H54 (cell line): ENCODE measurements at places on chromosomes 2 and 18.

GRCh38 chr18:34493566-34494358, 216.3 kb upstream of the DTNA start:
- DNase-seq, result no peak

DNA sequence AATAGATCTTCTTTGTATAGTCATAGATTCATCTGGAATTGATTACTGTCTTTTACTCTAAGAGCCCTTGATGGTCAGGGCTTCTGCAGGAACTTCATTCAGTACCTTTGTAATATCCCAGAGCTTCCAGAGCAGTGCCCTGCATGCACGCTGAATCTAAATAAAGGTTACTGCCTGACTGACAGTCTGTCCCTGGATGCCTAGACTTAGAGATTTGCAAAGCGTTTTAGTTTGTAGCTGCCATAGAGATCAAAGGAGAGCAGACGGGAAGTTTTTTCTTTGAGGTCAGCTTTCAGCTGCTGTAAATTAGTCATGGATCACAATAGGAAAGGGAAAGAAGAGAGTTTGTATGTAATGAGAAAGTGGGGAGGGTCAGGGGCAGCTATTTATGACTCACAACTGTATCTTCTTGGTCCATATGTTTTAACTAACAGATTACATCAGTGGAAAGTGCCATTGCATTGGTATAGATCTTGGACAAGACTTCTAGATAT, 45.2 kb upstream of the NYAP2 start:
- DNase-seq, result no peak

GRCh38 chr2:149650006-149650405, 62.4 kb upstream of the MMADHC start:
- no peak for DNase-seq

DNA sequence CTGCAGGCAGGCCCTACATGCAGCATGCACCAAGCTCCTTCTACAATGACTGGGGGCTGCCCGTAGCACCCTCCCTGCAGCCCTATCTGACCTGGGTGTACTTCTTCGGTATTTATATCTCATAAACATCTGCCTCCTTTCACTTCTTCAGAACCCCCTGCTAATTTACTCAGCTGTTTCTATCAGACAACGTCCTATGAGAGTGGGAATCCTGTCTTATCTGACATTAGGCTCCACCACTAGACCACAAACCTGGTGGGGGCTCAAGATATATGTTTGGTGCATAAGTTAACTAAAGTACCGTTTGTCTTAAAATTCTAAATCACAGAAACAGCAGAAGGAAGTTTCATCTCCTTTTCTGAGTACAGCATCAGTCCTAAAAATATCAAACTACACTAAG, 10.6 kb downstream of the HSBP1L1 start:
- DNase-seq, result no peak

GRCh38 chr2:58521803-58522554, 280.9 kb upstream of the FANCL start:
- no peak for DNase-seq

DNA sequence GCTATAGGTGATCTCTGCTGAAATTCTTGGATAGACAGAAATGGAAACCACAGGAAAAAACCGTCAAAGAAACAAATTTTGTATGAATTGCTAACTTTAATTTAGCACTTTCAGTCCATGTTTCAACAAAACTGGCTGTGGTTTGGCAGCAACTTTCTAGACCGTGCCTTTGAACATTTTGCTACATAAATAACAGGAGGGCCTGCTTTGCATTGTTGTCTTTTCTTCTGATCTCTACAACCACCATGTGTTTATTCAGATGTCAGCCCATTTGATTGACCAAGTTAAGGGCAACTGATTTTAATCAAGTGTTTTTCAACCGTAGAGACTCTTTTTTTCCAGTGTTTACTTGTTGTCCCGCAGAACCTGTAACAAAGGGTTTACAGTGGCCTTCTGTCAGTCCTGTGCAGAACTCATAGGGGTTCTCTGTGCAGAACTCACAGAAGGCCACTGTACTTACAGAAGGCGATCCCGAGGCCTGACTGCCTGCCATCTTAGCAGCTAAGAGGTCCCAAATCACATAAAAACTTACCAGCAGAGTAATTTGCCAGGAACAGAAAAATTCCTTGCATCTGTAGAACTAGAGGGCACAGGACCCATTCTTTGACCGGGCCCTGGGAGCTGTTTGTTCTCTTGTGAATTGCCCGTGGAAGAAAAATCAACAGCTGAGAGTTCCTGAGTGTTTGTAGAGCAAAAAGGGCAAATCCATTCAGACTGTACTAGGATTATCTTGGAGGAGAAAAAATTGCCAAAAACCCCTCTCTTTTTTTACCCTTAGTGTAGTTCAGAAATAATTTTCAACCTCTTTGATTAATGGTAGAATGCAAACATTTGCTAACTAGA, 120.6 kb downstream of the PRKRA start:
- no peak for DNase-seq

DNA sequence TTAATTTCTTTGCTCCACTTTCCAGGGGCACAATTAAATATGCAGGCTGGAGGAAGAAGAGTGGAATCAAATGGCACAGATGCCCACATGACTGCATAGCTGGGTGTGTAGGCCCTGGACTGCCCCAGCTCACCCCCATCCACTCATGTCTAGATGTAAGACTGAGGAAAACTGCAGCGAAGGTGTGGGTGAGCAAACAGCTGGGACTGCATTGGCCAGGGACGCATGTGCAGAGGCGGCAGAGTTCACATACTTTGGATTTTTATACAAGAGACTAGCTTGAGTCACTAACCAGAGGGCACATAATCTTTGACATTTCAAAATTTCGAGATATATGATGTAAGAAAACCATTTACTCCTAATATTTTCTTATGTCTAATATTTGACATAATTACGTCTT, 60.1 kb downstream of the SPIRE1 start:
- peak; percentile 53 for DNase-seq

DNA sequence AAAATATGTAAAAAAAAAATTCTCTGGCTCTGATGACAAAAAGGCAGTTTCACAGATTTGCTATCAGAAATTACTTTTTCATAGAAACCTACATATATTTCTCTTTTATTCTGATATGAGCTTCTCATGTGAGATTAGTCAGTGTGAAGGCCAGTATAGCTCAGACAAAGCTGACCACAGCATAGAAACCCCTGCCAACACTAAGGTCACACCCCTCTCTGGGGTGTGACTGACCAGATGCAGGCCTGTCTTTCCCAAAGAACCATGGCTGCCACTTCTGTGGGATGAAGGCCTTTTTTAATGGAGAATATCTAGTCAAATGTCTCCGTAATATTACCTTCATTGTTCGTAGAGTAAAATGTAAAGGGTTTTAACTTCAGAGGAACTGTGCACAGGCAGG, 330.3 kb upstream of the KCNJ3 start:
- no peak for DNase-seq

GRCh38 chr2:946073-946948, 4.3 kb upstream of the SNTG2 start:
- DNase-seq, result no peak

DNA sequence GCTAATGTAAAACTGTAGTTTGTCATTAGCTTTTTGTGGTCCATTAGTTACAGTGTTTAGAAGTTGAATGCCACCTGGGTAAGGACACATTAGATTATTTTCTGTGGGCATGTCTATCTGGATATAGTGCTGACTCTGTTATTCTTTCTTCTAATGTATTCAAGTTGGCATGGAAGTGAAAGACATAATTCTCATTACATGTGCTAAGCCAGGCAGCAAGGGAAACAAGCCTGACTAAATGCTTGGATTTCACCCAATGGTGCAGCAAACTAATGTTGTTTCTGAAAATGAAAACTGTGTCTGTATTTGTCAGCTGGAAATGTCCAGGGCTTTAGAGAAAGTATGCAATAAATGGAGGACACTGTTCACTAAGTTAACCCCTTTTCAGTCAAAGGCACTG, 100.7 kb downstream of the NUP35 start:
- DNase-seq, result no peak
